ENCODE measurements at places on chromosomes 7 and 10. TPM values are rescaled to one million over a fixed set of nuclear protein-coding genes. Genes with fewer than 3 reads are reported as not detected.

The PLXNA4 gene
- 10.4 TPM for total RNA-seq

The SUGCT gene
- 6.0 TPM for total RNA-seq

The CCDC172 gene
- not detected for total RNA-seq

GRCh38 chr7:11650030-11650429 is 182.0 kb downstream of the THSD7A start:
- DNase-seq: no peak
- peaks cover 3% of the 10 kb centered on the region for H3K4me1 ChIP-seq
- no peaks in the 10 kb centered on the region for H3K36me3 ChIP-seq
- H3K27me3 ChIP-seq: no peaks in the 10 kb centered on the region
- H3K27ac ChIP-seq: no peak overlapping the region

DNA sequence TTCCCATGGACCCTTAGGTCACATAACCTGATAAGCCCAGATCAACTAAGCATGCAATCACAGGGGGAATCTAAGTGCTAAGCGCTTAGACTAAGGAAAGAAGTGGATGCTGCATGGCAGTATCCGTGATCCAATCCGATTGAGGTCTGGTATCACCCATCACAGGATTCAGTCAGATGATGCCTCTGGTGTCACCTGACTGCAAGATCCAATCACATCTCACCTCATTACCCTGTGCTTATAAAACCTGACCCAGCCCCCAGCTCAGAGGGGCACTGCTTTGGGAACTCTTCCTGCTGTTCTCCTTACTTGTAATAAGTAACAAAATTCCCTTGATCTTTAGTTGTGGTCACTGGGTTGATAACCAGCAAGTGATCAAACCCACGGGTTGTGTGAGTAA is 84.7 kb upstream of the TMEM168 start:
- H3K36me3 ChIP-seq: no peaks in the 10 kb centered on the region
- no peak for DNase-seq
- no peak overlapping the region for H3K27ac ChIP-seq
- no peaks in the 10 kb centered on the region for H3K27me3 ChIP-seq
- H3K4me3 ChIP-seq: no peak overlapping the region

DNA sequence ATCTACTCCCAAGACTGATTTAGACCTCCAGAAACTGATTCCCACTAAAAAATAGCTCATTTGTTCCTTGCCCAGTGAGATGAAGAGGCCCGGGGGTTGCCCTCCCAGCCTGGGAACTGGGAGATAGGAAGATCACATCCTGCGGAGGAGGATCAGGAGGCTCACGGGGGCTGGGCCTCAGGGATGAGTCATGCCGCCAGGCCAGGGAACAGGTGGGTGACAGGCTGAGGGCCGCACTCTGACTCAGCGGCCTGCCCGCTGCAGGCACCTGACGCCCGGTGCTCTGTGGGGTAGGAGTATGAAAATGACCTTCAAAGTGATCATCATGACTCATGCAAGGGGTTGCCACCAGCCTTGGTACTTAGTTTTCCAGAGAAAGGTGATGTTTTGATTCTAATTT is 104.5 kb upstream of the ZPBP start:
- H3K27me3 ChIP-seq: no peaks in the 10 kb centered on the region
- H3K27ac ChIP-seq: no peak overlapping the region
- no peaks in the 10 kb centered on the region for H3K36me3 ChIP-seq
- DNase-seq: no peak
- no peak overlapping the region for H3K4me3 ChIP-seq
- H3K4me1 ChIP-seq: no peaks in the 10 kb centered on the region

DNA sequence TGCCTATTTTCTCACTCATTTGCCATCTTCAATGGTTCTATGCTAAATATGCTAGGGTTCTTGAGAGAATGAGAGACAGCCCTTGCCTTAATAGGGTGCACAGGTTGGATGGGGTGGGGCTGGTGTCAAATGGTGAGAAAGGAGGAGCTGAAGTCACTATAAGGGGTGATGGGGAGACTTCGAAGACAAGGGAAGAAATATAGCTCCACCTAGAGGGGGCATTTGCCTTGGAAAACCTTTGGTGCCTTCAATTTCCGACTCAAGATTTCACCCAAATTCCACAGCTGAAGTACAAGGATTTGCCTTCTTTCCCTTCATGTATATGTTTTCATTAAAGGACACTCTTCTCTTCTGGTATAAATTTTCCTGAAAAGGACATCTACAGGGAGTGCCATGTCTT is 5.6 kb downstream of the PTN start:
- H3K27ac ChIP-seq: no peak overlapping the region
- peaks cover under 1% of the 10 kb centered on the region for H3K4me1 ChIP-seq
- no peaks in the 10 kb centered on the region for H3K27me3 ChIP-seq

DNA sequence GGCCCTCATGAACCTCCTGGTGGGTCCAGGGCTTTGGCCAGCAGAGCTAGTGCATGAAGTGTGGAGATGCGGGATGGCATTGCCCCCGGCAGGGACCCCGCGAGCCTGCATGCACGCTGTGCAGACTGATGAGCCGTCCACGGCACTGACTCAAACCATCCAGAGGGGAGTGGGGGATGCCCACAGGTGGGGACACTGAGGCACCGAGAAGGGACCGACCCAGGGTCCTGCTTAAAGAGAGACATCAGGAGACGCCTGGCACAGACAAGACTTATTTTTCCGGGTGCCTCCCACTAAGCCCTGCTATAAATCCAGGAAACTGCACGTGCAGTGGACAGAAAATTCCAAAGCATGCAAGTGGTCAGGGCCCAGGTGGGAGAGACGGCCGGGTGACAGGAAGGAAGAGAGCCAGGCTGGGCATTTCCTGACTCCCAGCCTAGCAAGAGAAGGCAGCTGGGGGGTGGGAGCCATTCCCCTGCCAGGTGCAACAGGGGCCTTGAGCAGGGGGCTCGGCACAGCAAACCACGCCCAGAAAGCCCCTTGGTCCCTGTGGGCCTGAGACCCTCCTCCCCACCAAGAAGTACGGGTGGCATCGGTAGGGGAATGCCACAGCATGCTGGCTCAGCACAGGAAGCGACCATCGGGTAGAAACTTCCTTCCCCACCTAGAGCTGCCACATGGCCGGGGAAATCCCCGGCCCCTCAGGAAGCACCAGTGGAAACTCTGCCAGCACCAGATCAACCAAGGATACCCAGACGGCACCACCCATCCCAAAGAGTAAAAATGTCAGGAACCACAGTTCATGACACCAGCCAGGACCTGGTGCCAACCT is 91.5 kb downstream of the FOXL3 start:
- no peak overlapping the region for H3K27ac ChIP-seq
- no peaks in the 10 kb centered on the region for H3K4me1 ChIP-seq
- no peak overlapping the region for H3K4me3 ChIP-seq

GRCh38 chr7:5630670-5631069 is 150.8 kb downstream of the RNF216 start:
- DNase-seq: peak; percentile 29
- H3K36me3 ChIP-seq: peaks cover 9% of the 10 kb centered on the region
- H3K4me1 ChIP-seq: peaks cover 5% of the 10 kb centered on the region

The CNNM2 gene
- 5.1 TPM for total RNA-seq

GRCh38 chr10:104809288-104810090 is 168.4 kb downstream of the SORCS3 start:
- H3K4me1 ChIP-seq: no peaks in the 10 kb centered on the region
- DNase-seq: no peak
- H3K4me3 ChIP-seq: no peak overlapping the region
- H3K36me3 ChIP-seq: no peaks in the 10 kb centered on the region

DNA sequence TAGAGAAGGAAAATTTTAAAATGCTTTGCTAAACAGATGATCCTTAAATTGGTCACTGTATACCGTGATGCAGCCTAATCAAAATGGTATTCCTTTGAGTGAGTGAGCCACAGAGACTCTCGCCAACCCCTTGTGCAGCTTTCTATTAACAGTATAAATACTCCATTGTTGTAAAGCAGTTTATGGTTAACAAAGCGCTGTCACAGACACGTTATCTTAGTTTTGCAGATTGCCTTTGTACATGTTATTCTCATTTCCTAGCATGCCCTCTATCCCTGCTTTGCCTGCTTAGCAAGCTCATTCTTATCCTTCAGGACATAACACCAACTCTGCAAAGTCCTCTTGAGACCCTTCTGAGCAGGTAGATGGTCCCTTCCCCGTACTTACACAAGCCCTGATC is 694.4 kb downstream of the AUTS2 start:
- H3K36me3 ChIP-seq: no peaks in the 10 kb centered on the region
- no peak overlapping the region for H3K4me3 ChIP-seq
- DNase-seq: no peak
- H3K4me1 ChIP-seq: no peaks in the 10 kb centered on the region

GRCh38 chr10:123142701-123143161 is 5.2 kb upstream of the HMX2 start:
- no peak overlapping the region for H3K27ac ChIP-seq
- peaks cover 83% of the 10 kb centered on the region for H3K27me3 ChIP-seq
- H3K36me3 ChIP-seq: no peaks in the 10 kb centered on the region
- peaks cover 35% of the 10 kb centered on the region for H3K4me1 ChIP-seq
- peak overlapping the region; percentile 10 for H3K4me3 ChIP-seq

The PON1 gene
- total RNA-seq: not detected
